Astrocyte of the cerebellum (primary cell): ENCODE measurements at places on chromosomes 6 and 20.

DNA sequence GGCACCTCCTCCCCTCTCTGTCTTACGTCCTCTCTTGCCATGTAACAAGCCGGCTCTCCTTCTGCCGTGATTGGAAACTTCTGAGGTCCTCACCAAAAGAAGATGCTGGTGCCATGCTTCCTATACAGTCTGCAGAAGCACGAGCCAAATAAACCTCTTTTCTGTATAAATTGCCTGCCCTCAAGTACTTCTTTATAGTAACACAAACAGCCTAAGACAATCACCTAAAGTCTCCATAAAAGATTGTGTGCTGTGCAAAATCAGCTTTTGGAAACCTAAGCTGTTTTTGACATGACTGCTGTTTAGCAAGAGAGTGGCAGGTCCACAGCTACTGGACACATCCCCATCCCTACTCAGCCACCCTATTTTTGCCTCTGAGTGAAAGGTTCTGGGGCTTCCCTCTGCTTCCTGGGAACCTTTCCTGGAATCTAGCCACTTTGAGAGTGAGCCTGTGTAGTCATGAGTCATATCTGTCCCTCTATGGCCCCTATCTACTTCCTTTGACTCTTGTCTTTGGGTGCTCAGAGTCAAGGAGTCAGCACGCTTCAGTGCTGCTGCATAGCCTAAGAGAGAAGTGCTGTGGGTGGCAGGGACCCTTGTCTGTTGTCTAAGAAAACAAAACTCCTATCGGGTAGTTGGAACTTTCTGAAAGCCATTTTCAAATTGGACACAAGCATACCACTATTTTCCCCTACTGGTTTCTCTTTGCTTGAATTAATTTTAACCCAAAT lies 110.0 kb downstream of the PPP1R14C start:
- no peak for DNase-seq

GRCh38 chr6:90947184-90948064 lies 360.6 kb upstream of the MAP3K7 start:
- no peak for DNase-seq

- DNase-seq, result no peak
Observed at GRCh38 chr20:44159711-44160110, 27.3 kb downstream of the JPH2 start.

- DNase-seq, result peak; percentile 56
Observed at GRCh38 chr6:112636650-112637262, 289.6 kb downstream of the RFPL4B start.

DNA sequence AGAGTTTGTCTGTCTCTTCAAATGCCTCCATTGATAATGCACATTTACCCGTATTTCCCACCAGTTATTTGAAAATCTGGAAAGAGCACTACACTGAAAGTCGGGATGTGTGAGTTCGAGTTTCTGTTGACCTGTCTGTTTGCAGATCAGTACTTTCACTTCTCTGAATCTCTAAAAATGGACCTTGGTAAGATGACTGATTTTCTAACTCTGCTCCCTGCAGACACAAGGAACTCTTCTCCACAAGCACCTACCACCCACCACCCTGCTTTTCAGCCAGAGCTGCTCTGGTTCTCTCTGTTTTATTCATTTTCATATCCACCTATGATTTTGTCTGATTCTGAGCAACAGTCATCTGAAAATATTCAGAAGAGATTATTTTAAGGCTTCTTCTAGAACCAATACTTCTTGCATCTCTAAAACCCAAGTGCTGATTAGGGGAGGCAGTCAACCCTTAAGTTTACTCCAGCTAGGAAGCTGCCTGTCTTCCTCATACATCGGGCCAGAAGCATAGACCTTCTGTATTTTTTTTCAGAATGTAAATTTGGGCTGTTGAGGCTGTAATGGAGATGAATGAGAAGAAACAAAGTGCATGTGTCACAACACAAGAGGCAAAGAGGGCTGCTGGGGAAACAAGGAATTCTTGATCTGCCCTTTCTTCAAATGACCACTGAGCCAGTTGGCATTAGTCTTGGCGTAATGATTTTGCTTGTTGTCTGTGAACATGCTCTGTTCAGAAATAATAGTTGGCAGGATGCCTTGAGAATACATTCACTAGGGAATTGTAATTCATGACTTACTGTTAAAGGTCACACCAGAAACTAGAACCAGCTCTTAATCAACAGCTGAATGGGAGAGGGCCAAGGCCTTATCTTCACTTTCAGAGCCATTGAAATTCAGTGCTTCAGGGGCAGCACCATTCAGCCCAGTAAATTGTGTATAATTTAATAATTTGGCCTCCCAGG lies 85.4 kb upstream of the MYLIP start:
- no peak for DNase-seq

DNA sequence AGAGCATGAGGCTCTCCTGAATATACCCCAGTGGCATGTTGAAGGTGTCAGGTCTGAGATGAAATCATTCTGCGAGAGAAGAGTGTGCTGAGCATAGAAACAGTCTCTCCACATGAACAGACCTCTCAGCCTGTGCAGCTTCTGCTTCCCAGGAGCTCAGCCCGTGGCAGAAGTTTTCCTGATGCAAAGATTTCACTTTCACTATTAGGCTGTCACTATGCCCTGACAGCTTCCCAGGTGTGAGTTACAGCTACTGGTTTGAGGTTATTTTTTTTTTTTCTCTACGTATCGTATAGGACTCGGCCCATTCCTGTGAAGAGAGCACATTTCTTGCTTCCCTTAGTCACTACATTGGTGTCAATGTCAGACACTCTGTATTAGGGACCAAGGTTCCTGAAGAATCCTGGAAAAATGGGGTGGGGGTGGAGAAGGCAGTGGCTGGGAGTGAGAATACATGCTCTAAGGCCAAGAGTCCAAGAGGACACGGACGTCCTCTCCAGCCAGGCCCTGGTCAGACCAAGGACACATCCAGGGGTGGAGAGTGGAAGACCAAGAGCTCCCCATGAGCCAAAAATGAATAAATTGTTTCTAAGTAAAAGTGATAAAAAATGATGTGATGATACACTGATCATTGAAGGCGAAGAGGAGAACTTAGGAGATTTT lies 121.2 kb upstream of the AKAP12 start:
- no peak for DNase-seq

DNA sequence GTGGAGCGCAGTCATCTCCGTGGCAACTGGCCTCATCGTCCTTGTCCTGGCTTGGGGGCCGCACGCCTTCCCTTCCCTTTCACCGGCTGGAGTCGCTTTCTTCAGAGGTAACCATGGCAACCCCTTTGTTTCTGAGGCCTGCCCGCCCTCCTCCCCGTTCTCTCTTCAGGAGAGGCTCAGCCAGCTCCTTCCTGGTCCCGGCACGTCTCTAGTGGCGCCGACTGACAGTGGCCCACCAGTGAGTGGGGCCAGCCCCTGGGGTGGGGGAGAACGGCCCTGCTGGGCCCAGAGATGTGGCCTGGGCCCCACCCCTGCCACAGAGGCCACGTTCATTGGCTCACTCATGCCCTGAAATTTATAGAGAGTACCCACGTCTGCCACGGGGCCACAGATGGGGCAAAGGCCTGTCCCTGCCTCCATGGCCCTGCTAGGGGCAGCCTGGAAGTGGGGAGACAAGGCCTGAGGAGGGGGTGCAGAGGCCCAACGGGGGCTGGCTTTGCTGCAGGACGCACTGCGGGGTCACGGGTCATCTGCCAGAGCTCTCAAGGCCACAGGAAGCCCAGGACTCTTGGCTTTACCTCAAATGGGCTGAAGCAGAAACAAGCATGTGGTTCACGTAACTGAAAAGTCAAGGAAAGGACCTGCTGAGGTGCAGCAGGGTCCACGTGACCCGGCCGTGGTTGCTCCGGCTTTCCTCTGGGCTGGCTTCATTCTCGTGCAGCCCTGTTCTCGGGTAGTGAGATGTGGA lies 1.4 kb upstream of the OSBPL2 start:
- no peak for DNase-seq

- DNase-seq, result no peak
Observed at GRCh38 chr6:100704961-100705360, 176.2 kb downstream of the ASCC3 start.

- DNase-seq, result no peak
Observed at GRCh38 chr6:53624502-53624901, 41.1 kb downstream of the KLHL31 start.
